Fibroblast of skin of left biceps (primary cell): ENCODE measurements at places on chromosomes 5 and 9.

- no peak for DNase-seq
These were observed 89.2 kb downstream of the PPIC start for GRCh38 chr5:122947372-122947771.

GRCh38 chr5:169395136-169395535 lies 94.2 kb upstream of the SLIT3 start:
- DNase-seq, result no peak

DNA sequence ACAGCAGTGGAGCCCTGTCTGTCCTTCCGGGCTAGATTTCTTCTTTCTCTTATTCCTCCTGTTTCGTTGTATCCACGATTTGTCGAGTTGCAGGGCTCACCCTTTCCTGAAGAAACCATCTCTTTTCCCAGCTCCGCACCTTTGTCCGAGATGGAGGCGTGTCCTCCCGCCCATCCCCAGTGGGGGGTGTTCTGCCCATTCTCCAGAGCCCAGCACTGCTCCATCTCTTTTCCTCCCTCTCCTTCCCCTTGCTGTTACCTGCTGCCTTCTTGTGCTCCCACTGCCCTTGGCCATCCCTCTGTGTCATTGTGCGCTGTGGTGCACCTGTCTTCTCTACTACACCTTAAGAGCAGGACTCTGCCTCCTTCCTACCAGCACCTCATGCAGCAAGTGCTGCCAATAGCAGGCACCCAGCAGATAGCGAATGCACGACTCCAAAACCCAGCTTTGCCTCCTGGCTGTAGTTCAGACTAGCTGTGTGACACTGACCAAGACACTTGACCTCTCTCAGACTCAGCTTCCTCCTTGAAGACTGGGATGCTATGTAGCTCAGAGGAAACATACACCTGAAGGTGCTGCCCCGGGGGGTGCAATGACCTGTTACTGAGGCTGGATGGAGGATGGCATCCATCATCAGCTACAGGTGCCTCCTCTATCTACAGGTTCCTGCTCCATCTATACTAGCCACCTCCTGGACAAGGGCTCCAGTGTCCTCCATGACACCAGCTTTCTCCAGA lies 8.9 kb downstream of the OR13J1 start:
- DNase-seq, result no peak

DNA sequence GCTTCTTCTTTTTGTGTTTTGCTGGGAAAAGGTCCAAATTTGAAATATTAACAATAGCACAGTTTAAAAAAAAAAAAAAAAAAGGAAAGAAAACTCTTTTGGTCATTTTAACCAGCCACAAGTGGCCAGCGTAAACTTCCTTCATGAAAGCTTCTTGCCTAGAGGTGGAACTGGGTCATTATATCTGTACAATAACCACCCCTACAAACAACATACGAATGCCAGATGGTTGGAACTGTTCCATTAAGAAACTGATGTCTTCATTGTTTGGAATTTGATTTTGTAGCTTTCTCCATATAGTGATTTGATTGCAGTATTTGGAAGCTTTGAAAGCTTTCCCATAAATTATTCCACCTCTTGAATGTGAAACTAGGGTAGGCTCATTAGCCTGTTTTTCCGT lies 18.3 kb upstream of the LPAR1 start:
- DNase-seq, result peak; percentile 82

GRCh38 chr9:130142641-130143040 lies 29.6 kb upstream of the NCS1 start:
- DNase-seq, result no peak

DNA sequence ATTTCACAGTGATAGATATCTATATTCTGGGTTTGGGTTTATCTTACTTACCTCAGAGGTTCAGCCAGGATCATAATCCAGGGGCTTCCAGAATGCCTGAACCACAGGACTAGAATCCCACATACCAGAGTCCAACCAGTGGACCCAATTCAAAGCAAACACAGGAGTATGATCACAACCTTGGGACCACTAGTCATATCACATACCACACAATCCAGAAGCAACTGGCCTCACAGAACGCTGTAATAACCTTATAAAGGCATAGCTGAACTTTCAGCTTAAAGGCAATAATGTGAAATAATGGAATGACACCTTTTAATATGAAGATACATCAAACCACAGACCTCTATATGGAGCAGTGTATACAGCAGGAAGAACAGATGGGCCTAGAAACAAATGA lies 25.3 kb downstream of the RAPGEF6 start:
- no peak for DNase-seq

- DNase-seq, result no peak
These were observed 35.2 kb downstream of the FANCC start for GRCh38 chr9:95282332-95282731.

- peak; percentile 28 for DNase-seq
These were observed 1058.7 kb upstream of the WWC1 start for GRCh38 chr5:167232675-167233311.

DNA sequence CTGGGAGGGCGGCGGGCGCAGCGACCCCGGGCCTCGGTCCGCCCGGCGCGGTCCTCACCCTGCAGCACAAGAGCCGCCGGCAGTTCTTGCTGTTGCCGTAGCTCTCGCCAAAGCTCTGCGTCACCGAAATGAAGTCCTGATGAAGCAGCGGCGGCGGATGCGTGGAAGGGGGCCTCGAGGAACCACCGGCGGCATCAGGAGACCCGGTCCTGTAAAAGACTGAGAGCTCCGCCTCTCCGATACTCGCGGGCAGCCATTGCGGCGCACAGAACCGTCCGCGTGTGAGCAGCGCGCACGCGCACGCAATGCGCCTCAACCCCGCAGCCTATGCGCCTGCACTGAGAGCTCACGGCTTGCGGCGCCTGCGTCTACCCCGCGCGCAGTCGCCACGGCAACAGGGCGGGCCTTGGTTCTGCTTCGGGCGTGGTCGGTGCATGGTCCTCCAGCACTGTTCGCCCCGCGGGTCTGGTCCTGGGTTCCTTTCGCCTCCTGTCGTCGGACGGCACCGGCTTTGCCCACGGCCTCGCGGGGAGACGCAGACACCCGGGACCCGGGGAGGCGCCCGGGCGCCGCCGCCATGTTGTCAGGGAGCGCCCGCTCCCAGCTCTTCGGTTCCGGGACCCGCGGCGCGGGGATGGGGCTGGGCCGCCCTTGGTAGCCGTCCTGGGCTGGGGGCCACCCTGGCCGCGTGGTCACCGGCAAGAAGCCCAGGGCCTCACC lies 9.3 kb upstream of the GRIN1 start:
- peak; percentile 71 for DNase-seq

DNA sequence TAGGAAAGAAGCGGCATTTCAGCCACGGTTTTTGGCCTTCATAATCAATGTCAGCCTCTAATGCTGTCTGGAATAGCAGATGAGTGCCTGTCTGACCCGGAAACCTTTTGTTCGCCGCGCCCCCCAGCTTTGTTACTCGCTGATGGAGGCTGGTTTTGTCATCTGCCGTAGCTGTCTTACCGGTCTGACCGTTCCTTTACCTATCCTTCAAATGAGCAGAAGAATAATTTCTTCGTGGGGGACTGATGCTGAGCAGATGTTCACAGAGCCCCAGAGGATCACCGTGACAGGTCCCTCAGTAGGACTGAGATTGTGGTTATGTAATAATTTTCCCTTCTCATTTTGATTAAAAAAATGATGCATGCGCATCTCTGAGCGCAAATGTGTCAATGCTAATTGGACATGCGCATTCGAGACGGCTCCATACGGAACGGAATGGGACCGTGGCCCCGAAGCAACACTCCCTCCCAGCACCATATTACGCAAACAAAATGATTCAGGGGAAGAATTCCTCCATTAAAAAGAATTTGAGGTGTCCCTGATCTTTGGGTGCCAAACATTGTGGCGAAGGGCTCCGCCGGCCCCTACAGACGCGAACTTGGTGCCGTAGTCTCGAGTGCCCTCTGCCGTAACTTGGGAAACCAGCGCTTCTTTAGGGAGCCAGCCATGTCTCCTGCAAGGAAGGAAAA lies 27.6 kb downstream of the TLX3 start:
- DNase-seq, result peak; percentile 33

GRCh38 chr9:137878146-137878941 lies 762 bp downstream of the CACNA1B start:
- no peak for DNase-seq

GRCh38 chr9:122394265-122395125 lies 23.7 kb downstream of the PTGS1 start:
- DNase-seq, result peak; percentile 26

- no peak for DNase-seq
These were observed 301.3 kb downstream of the PARP8 start for GRCh38 chr5:50967563-50968355.

DNA sequence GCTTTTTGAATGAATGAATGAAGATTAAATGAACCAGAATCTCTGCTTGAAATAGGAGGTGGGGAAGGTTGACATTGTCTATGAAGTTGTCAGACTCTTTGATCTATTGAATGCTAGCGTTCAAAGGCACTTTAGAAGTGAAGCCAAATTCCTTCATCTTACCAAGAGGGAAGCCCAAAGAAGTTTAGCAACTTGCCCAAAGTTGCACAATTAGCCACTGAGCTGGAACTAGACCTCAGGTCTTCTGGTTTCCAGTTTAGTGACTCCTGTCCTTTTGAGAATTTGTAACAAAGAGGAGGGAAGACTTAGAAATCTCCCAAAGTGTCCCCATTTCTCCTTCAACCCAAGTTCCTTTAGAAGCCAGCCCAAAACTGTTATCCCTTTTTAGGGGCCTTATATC lies 20.7 kb upstream of the SLC1A3 start:
- DNase-seq, result no peak

- no peak for DNase-seq
These were observed at the start of gene CNTFR for GRCh38 chr9:34589636-34590380. Gene CNTFR, minus strand, starts transcription at chr9:34589724. Its CDS starts 20,743 bp downstream, at chr9:34568981.

DNA sequence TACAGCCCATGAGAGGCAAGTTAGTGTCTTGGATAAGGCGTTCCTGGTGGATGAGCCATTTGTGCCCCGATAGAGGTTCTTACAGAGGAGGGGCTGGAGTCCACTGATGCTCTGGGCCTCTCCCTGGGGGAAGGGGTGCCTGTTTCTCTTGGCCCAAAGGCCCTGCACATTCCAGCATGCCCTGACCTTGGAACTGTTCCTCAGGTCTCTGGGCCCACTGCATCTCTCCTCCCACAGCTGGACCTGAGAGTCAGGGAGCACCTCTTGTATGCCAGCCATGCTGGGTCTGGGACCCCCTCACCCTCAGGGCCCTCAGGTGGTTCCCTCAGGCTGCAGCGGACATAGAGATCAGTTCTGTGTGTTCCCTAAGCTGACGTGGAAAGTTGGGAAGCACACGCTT lies 26.4 kb downstream of the DAPK1 start:
- no peak for DNase-seq

- DNase-seq, result no peak
These were observed 4.4 kb downstream of the TMOD1 start for GRCh38 chr9:97505845-97506244.
